ENCODE measurements at places on chromosomes 6 and 20. TPM values are rescaled to one million over a fixed set of nuclear protein-coding genes. Genes with fewer than 3 reads are reported as not detected.

The LPIN3 gene
- total RNA-seq: 7.9 TPM

The GHRH gene
- total RNA-seq: not detected

The SLC22A3 gene
- 2.3 TPM for total RNA-seq

The NOX3 gene
- total RNA-seq: not detected

The CD40 gene
- 14.9 TPM for total RNA-seq

The BTNL2 gene
- not detected for total RNA-seq

The BCAS1 gene
- 0.19 TPM for total RNA-seq

The PNPLA1 gene
- not detected for total RNA-seq

The SYCP2L gene
- total RNA-seq: not detected

The KHDC1 gene
- 2.3 TPM for total RNA-seq

The TAP2 gene
- total RNA-seq: 10.4 TPM

The RWDD2A gene
- 3.6 TPM for total RNA-seq

The FAM209B gene
- total RNA-seq: not detected

The NOTCH4 gene
- 1.5 TPM for total RNA-seq

The CCHCR1 gene
- total RNA-seq: 19.0 TPM

The GGTLC1 gene
- total RNA-seq: not detected

The LCA5 gene
- total RNA-seq: 7.9 TPM

The TMX4 gene
- total RNA-seq: 26.5 TPM

The PLEKHG1 gene
- total RNA-seq: 1.5 TPM

The ANKRD66 gene
- total RNA-seq: not detected

The MATN4 gene
- not detected for total RNA-seq

The LRRC73 gene
- total RNA-seq: 0.19 TPM

The PSMB9 gene
- 52.9 TPM for total RNA-seq

The PTCRA gene
- total RNA-seq: not detected

The NDUFAF4 gene
- 7.0 TPM for total RNA-seq

The CAGE1 gene
- under 0.01 TPM for total RNA-seq

The DDRGK1 gene
- 41.2 TPM for total RNA-seq

Measured in regular cardiac myocyte (primary cell).